SK-N-MC (cell line): ENCODE measurements at places on chromosomes 5 and 9.

- DNase-seq, result no peak
Measured at GRCh38 chr5:162466011-162466410, 398.4 kb downstream of the GABRG2 start.

DNA sequence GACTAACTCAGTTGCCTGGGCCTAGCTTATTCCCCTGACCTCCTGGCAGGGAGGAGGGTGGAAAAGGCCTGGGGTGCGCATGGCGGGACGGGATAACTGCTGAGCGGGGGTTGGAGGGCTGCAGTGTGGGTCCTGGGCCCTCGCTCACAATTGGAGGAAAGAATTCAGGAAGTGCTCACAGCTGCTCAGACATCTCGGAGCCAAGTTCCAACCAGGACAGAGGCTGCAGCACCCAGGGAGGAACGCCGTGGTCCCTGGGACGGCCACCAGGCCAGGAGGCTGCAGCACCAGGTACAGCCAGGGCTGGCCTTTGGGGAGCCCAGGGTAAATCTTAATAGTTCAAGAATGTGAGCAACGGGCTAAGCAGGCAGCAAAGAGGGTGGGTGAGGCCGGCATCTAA, at the start of gene SPAAR:
Gene SPAAR (plus strand): TSS at position 217 of the 400 bp plus-strand sequence. CDS start 974 bp downstream, outside the sequence.
- no peak for DNase-seq

DNA sequence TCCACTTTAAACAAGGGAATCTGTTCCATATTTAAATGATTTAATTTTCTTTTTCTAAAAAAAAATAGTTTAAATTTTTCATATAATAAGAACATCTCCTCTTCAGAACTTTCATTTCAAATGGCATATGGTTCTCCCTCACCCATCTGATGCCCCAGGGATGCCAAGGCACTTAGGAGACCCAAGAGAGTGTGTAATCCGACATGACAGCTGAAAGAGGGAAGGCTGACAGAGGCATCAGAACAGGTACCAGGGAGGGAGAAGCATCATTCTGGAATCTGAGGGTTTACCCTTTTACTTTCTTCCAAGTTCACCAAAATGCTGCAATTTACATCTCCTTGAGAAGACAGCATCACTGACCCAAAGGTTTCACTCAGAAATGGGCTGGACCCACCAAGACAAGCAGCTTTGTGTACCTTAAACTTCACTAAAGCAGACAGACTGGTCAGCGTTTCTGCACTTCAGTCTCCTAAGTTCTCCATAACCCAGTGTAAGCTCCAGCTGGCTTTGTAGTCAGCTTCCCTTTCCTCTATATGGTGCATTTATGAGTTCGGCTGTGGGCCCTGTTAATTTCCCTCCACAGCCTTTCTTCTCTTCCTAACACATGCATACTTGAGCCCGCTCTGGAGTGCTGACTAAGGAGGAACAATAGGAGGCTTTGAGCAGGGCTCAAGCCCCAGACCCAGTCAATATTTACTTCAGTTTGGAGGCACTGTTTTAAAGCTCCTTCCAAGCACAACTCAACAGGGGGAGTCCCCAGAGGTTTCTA, 17.7 kb downstream of the EFNA5 start:
- no peak for DNase-seq

- no peak for DNase-seq
Measured at GRCh38 chr9:92887880-92888338, 10.1 kb upstream of the ZNF484 start.

DNA sequence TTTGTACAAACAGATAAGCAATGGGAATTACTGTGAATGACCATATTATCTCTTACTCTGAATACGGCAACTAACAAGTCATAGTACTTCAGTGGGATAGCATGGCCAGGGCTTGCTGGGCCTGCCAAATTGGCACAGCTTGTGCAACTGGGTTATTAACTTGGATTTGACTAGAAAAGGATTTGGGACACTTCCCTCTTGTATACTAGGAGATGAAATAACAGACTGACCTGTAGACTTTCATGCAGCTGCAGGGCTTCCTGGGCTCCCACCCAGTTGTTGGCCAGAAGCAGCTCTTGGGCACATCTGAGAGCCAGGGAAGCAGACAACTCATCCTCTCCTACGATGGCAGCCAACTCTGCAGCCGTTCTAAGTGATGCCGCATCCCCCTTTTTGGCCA, 39.8 kb downstream of the CNOT8 start:
- no peak for DNase-seq

DNA sequence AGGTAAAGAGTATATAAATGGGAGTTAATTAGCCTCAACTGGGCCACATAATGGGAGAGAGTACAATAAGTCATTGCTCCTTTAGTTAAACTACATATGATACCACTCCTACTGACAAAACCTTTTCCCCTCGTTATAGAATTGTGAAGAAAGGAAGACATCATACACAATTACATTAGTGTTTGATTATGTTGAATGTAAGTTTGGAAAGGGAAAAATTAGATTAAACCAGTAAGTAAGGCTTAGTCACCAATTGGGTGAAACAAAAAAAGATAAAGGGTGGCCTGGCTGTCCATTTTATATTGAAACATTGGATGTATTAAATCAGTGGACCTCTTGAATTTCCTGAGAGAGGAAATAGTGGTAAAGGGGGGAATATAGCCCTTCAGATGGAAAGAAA, 464.3 kb upstream of the PAPPA start:
- DNase-seq, result no peak
